ENCODE measurements at places on chromosomes 7 and 10.

- DNase-seq = no peak
Observed at GRCh38 chr7:26143298-26144048, 8.5 kb upstream of the NFE2L3 start.

DNA sequence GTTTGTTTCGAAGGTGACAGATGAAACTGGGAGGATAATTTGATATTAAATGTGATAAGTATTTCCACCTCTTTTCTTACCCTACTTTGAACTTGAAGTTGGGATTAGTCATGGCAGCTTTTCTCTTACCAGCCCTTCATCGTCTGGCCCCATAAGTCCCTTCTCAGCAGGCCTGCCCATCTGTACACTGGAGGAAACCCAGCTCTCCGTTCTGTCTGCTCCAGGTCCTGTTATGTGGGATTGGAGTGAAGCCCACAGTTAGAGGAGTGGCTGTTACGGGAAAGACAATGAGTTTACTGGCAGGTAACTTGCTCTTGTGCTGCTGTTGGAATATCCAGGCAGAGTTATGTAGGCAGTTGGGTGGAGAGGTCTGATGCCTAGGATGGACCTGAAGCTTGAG lies 127.3 kb downstream of the CAMK1D start:
- DNase-seq = no peak

DNA sequence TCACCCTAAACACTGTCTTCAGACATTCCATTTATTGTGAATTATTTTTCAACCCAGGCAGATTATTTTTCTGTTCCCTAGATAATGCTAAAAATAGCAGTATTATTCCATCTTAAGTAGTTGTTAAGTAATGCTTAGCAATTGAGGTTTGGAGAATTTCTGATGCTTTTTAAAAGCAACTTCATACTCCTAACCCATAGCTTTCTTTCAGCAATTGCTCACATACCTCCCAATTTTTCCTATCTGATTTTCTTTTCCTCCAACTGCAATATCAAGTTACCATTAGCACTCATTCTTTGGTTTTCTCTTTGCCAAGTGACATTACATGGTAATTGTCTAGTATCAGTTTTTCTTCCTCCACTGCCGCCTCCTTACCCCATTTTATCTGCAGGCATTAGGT lies 104.7 kb downstream of the GPR85 start:
- DNase-seq = no peak

DNA sequence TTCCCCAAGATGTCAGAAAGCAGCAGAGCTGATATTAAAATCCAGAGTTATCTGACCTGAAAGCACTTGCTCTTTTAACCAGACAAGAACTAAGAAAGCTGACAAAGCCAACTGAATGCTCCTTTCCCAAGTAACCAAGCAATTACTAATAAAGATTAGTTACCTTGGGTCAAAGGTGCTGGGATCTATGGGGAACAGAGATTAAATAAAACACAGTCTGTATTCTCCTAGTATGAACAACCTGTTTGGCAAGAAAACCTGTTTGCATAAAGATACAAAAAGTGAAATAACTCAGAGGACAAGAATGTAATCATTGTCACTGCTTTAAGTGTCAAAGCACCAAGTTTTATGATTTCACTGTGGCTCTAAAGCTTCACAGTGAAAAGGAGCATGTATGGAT lies 35.7 kb downstream of the ITPRID1 start:
- DNase-seq = no peak

DNA sequence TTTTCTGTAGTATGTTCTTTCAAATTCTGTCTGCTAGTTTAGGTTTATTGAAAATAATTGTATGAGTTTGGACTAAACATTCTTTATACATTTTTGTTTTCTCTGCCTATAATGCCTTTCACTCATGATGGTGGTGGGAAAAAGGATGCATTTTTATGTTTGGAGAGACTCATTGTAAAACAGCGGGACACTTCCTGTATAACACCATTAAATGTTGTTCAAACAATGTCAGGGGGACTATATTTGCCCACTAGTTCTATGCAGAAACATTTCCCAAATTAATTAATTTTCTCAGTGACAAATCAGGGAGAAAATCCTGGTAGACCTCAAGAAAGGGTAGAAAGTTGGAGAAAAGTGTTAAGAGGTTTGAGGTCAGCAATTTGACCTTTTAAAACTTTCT lies 207.7 kb downstream of the MALRD1 start:
- DNase-seq = no peak

DNA sequence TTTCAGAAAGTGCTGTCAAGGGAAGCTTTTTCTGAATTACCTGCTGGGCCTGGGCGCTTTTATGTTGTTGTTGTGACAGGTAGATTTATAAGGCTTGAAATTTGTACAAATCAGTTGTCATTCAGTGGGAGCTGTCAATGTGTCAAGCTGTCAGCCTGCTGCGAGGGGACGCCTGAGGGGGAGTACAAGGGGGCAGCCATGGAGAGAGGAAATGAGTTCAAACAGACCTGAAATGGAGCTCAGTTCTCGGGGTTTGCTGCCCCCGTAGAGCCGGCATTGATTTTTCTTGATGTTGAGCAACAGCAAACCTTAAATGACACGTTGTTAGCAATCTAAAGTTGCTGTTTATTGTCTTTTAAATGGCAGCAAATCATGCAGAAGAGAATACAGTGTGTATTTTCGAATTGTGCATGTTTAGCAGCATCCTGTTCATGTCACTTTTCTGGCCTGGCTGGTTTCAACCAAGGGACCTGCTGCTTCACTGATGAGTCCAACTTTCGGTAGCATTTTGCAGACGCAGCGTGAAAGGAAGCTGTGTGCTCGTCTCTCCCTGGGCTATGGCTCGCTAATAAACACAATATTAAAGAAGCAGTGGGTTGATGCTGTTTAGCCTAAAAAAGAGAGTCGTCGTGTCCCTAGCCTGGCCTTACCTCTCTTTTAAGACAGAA lies 166.5 kb downstream of the LRMDA start:
- no peak for DNase-seq

GRCh38 chr7:24705461-24705954 lies 51.8 kb downstream of the GSDME start:
- DNase-seq = no peak

GRCh38 chr7:26167303-26167934 lies 15.4 kb downstream of the NFE2L3 start:
- DNase-seq = no peak

GRCh38 chr7:111363099-111363498 lies 199.2 kb downstream of the IMMP2L start:
- DNase-seq = no peak

DNA sequence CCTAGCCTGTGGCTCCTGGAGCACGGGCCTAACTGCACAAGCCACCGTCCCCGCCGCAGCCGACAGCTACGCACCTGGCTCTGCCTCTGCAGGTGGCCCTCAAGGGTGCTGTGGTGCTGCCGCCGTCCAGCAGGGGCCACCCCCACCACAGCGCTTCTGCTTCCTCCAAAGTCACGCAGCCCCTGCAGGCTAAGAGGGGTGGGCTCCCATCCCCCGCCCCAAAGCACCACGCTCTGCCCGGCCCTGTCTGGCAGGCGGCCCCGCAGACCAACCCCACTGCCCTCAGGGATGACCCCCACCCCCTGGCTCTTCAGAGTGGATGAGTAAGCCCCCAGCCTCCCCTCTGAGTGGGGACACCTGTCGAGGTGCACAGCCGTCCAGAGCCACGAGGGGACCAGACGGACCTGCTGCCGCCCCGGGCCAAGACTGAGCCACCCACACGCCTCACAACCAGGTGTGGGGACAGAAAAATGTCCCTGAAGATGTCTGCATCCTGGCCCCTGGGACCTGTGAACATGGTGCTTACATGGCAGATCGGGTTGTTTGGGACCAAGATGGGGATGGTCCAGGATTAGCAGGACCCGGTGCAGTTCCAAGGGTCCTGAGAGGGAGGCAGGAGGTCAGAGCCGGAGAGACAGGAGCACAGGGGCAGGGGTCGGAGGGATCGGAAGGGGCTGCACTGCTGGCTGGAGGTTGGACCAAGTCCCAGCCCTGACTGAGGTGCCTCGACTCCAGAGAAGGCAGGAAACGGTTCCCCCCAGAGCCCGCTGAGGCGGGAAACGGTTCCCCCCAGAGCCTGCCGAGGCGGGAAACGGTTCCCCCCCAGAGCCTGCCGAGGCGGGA lies 9.0 kb upstream of the ADAP1 start:
- no peak for DNase-seq

- no peak for DNase-seq
Observed at GRCh38 chr7:155557778-155558177, 11.4 kb upstream of the CNPY1 start.

DNA sequence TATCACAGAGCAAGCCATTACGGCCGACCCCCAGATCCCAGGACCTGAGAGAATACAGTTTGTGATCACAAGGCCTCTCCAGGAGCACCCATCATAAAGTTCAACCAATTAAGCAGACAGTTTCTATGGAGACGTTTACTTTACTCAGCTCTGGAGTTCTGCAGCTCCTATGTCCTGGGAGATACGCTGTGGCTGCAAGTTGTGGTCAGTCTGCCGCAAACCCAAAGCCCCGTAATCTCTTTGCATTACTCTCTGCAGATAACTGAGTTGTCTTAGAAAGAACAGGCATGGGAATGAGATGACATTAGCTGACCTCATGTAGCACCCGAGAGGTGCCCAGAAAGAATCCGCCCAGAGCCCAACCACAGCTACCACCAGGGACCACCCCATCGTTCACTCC lies 305.1 kb downstream of the FGFR2 start:
- DNase-seq = no peak

DNA sequence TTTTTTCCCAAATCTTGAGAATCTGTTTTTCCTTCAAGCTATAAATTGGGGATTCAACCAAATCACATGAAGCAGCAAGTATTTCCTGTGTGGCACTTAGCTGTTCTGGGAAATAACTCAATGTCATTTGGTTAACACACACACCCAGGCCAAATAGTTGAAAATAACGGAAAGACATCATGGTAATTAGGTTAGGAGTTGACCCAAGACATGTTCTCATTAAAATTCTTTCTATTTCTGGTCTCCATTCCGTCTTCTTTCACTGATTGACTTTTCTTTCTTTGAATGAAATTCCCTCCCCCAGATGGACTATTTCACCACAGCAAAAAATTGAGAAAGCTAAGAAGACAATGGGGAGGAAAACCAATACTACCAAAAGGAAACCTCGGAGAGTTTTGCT lies 30.5 kb downstream of the NRP1 start:
- no peak for DNase-seq

- DNase-seq = peak; percentile 22
Observed at GRCh38 chr7:42232275-42232674, 4.7 kb downstream of the GLI3 start.

- no peak for DNase-seq
Observed at GRCh38 chr7:50743893-50744292, 38.8 kb downstream of the GRB10 start.

- DNase-seq = no peak
Observed at GRCh38 chr7:17593819-17594419, 295.5 kb downstream of the AHR start.

- no peak for DNase-seq
Observed at GRCh38 chr10:132152896-132153580, 33.7 kb upstream of the DPYSL4 start.

DNA sequence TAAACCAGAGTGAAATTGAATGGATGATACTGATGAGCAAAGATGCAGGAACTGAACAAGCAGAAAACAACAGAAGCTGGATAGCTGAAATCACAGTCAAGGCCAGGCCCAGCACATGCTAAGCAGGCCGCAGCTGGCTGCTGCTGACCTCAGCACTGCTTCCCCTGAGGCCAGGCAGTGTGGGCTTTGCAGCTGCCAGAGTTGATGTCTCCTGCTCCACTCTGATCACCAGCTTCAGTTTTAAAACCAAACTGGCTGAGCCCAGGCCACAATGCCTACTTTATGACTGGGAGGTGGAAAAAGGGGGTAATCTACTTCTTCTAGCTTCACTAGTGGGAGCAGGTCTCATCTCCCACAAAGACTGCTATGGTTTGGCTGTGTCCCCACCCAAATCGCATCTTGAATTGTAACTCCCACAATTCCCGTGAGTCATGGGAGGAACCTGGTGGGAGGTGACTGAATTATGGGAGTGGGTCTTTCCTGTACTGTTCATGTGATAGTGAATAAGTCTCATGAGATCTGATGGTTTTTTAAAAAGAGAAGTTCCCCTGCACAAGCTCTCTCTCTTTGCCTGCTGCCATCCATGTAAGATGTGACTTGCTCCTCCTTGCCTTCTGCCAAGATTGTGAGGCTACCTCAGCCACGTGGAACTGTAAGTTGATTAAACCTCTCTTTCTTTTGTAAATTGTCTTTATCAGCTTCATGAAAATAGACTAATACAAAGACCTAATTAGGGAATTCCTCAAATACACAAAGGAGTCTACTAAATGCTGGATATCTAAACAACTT lies 136.4 kb upstream of the ITGB1 start:
- DNase-seq = no peak

GRCh38 chr7:158447506-158448171 lies 140.0 kb downstream of the PTPRN2 start:
- no peak for DNase-seq

GRCh38 chr7:128783143-128783861 lies 7.7 kb upstream of the OPN1SW start:
- DNase-seq = peak; percentile 57

DNA sequence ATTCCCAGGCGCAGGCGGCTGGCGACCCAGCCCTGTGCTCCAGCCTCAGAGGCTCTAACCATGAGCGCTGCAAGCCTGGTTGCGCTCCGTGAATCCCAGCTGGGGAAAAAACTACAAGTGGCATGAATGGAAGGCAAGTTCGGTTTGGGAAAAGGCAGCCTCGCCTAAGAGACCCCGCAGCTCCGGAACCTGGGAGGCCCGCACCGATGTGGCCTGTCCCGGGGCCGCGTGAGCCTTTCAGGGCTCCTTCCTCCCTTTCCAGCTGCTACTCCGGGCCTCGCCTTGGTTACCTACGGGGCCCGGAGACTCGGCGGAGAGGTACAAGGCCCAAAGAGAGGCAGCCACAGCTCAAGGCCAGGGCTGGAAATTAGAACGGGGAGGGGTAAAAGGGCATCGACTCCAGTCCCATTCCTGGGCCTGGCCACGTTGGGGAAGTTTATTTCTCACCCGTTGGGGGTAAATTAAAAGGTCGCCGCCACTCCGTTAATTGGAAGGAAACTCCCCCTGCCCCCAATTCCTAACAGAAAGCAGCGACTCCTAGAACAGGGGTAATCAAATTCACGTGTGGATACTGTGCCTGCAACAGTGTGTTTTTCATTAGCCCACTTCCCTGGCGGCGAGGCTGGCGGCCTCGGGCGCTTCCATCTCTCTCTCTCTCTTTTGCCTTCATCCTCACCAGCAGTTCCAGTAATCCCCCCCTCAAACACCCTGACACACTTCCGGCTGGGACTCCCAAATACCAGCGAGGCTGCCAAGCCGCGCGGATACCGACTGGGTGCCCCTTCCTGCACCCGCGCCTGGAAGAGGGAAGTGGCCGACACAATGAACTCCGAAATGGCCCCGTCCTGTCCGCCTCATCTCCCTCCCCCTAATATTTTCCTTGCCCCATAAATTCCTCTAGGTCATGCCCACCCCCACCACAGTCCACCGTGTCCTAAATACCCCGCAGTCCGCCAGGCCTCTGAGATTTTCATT lies 1.5 kb upstream of the HOXA9 start:
- DNase-seq = no peak

DNA sequence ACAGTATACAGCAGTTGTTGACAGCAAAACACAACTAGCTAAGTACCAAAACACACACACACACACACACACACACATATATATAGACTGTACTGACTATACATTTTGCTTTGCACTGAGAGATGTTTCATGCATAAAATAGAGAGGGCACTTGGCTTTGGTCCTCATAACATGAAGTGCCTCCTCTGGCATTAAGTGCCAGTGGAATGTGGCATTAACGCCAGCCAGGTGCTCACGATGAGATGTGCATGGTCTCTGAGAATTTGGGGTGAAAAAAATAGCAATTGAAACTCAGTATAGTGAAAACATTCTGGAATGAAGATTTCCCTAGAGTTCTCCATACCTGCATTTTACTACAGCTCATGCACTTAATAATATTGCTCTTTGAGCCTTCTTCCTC lies 70.0 kb upstream of the INSYN2A start:
- no peak for DNase-seq

All from neural crest cell (in vitro differentiated cells).